ENCODE measurements at places on chromosomes 2 and 18.

DNA sequence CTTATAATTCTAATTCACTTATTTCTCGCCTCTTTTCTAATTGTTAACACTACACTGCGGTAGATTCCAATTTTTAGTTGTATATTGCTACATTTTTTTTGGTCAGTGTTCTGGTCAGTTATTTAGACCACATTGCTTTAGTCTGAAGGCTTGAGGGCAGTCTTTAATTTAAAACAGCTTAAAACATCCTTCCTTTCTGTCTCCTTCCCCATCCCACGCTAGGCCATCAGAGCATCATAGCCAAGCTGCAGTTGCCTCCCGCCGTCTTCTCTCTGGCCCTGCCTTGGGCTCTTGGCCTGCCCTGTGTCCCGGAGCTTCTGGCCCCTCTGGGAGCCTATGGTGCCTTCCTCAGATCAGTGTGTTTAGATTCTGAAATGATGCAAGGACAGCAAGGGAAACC, 52.6 kb upstream of the GLI2 start:
- H3K4me1 ChIP-seq: no peaks in the 10 kb centered on the region
- H3K27me3 ChIP-seq: peaks cover 37% of the 10 kb centered on the region
- H3K27ac ChIP-seq: no peak overlapping the region
- no peak overlapping the region for H3K4me3 ChIP-seq
- H3K36me3 ChIP-seq: no peaks in the 10 kb centered on the region

DNA sequence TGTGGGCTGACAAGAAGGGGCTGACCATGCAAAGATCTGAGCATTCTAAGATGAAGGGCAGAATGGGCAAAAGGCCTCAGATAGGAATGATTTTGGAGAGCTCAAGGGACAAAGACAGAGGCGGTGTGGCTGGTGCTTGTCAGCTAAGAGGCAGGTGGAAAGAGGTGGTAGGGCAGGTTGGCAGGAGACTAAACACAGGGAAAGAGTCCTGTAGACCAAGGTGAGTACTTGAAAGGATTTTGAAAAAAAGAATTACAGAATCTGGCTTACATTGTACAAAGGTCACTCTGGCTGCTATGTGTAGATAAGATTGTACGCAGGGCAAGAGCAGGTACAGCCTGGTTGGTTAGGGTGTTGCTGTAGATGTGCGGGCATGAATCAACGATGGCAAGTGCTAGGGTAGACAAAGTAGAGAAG, 50.6 kb downstream of the STK39 start:
- H3K4me1 ChIP-seq: peaks cover 41% of the 10 kb centered on the region
- no peak for DNase-seq
- H3K4me3 ChIP-seq: no peak overlapping the region
- H3K27ac ChIP-seq: no peak overlapping the region
- no peaks in the 10 kb centered on the region for H3K36me3 ChIP-seq

DNA sequence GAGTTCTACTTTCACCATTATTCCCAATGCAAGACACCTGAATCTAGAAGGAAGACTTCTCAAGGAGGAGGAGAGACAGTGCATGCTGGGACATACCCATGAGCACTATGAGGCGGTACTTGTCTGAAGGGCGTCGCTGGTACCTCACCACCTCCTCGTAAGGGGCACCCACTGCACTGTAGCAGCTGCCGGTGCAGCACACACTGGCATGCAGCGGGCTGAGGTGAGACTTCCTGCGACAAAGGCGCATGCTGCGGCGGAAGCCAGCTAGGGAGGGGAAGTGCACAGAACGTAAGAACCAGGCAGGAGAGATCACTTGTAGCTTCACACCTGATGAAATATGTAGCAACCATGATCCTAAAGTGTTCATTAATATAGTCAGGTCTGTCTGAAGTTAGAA, 12.8 kb upstream of the TMEM237 start:
- H3K27ac ChIP-seq: no peak overlapping the region
- no peaks in the 10 kb centered on the region for H3K4me1 ChIP-seq
- H3K27me3 ChIP-seq: no peaks in the 10 kb centered on the region
- H3K36me3 ChIP-seq: no peaks in the 10 kb centered on the region

DNA sequence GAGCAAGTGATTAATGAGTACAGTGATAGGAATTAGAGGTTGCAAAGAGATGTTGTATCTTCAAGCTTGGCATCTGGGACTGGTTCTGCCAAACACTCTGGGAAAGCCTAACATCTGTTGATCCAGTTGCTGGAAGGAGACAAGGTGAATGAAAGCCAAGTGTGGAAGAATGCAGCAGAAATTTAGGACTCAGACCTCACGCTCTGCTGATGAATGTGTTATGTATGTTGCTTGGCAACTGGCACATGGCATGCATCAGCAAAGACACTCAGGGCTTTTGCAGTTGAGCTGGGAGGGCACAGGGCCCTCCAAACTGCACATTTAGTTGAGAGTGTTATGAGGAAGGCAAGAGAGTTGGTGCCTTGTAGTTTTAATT, 105.5 kb downstream of the COLEC12 start:
- no peak for DNase-seq
- no peak overlapping the region for H3K27ac ChIP-seq
- H3K4me3 ChIP-seq: no peak overlapping the region
- no peaks in the 10 kb centered on the region for H3K4me1 ChIP-seq

GRCh38 chr18:8959551-8960135, 142.9 kb upstream of the NDUFV2 start:
- no peaks in the 10 kb centered on the region for H3K36me3 ChIP-seq
- H3K27ac ChIP-seq: no peak overlapping the region
- H3K27me3 ChIP-seq: peaks cover 6% of the 10 kb centered on the region
- H3K4me1 ChIP-seq: no peaks in the 10 kb centered on the region
- no peak overlapping the region for H3K4me3 ChIP-seq
